ENCODE measurements at places on chromosomes 1 and 21.

DNA sequence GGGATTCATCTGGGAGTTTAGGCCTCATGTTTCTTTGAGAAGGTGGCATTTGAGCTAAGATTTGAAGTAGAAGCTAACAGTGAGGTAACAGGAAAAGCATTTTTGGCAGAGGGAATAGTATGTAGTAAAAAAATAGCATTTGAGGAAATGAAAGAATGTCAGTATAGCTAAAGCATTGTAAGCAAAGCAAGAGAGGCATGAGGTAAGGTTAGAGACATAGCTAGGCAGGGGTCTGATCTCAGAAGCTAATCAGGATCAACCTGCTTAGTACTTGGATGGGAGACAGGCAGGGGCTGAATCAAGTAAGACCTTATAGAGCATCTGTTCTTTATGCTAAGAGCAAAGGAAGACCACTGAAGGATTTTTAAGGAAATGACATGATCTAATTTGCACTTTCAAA, 4.0 kb downstream of the POLR3C start:
- DNase-seq: no peak

- DNase-seq: no peak
Observed at GRCh38 chr1:170836141-170836540, 99.2 kb upstream of the MROH9 start.

DNA sequence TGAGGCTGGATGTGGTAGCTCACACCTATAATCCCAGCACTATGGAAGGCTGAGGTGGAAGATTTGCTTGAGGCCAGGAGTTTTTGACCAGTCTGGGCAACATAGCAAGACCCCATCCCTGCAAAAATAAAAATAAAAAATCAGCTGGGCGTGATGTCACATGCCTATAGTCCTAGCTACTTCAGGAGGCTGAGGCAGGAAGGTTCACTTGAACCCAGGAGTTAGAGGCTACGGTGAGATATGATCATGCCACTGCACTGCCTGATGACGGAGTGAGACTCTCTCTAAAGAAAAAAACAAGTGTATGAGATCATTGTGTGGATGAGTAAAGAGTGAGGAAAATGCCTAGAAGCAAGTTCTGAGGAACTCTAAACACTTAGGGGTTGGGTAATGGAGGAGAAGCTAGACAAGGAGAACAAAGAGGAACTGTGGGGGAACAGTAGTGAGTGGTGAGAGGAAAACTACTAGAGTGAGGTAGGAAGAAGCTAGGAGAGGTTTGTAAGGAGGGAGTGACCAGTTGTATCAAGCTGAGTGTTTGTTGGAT, 17.0 kb downstream of the CLIC4 start:
- no peak for DNase-seq

- DNase-seq: no peak
Observed at GRCh38 chr1:77833521-77834100, 54.2 kb downstream of the MIGA1 start.

GRCh38 chr21:42039470-42039901, 29.3 kb upstream of the ZBTB21 start:
- DNase-seq: peak; percentile 76

DNA sequence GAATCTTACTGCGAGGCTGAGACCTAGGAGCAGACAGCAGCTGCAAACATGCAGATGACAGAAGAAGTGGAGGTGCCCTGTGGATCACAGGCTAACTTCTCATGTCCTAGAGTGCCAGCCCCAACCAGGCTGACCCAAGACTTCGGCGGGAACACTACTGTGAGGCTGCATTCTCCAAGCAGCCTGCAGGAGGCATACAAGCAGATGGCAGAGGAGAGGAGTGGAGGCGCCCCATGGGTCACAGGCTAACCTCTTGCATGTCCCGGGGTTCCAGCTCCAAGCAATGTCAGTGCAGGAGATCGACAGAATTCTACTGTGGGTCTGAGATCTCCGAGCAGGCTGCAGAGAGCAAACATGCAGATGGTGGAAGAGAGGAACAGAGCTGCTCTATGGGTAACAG, 98.1 kb upstream of the ZNF678 start:
- DNase-seq: no peak

- DNase-seq: no peak
Observed at GRCh38 chr21:35095859-35096291, 46.8 kb upstream of the RUNX1 start.

DNA sequence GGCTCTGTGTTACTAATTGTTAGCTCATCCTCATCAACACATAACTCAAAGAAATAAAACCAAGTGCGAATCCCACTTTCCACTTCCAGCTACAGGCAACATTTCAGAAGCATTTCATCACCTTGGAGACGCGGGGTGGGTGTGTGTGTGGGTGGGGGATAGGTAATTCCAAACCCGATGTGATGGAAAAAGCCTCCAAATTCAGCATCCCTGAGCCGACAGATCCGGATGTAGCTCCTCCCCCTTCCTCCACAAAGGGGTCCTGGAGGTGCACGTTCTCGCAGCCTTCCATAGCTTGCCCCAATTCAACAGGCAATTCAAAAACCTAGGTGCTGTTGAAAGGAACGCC, 486 bp downstream of the HSPA13 start:
- no peak for DNase-seq

- DNase-seq: no peak
Observed at GRCh38 chr1:196121181-196121580, 487.1 kb downstream of the KCNT2 start.

GRCh38 chr1:55214212-55214933, 791 bp downstream of the USP24 start:
- peak; percentile 61 for DNase-seq

DNA sequence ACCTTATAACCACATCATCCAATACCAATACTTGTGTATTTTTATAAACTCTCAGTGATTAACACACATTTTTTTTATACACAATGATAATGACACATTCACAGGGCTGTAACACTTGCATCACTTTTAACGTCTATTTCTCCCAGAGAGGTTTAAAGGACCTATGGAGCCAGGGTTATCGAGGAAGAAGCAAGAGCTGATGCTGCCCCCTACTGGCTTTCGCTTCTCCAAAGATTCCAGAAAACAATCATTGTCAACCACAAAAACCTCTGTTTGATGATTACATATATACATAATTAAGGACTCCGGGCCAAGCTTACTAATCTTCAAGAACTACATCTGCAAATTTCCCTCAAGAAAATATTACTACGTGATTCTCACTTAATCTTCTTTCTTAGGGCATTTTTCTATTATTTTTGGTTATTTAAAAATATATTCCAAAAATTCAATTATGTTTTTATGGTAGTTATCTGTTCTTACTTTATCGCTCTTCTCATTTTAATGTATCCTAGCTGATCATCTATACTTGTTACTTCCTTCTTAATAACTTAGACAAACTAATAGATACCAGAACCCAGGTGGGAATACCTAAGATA, 214.5 kb downstream of the VAV3 start:
- DNase-seq: peak; percentile 37

GRCh38 chr21:16992448-16992847, 520.4 kb upstream of the CXADR start:
- no peak for DNase-seq

DNA sequence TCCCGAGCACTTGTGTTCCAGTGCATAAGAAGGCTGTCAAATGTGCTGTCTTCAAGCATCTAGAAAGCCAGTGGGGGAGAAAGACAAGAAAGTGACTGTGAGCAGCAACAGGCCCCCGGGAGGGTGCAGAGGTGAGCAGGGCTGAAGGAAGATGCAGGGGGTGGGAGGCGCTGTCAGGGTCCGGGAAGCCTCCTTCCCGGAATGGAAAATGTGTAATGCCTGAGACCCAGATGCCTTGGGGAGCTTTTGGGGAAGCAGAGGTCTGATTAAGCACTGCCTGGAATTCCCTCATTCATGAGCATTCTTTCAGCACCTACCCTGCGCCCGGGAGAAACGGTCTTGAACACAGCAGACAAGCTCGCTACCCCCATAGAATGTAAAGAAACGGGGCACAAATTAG, 1.3 kb downstream of the NPHP4 start:
- DNase-seq: no peak

DNA sequence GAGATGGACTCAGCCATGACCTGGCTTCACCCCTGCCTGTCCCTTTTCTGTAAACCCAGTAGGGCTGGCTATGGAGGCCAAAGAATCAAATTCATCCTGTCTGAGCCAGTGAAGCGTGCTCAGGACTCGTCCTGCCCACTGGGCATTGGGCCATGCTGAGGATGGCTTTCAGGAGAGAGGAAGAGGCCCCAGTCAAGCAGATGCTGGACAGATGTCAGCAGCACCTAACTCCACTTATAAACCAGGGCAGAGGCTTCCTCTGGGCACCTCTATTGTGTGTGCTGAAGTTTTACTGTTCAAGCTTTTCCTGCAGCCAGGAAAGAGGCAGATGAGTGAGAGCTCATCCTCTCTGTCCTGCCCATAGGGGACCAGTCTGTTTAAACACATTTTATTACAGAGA, 97.4 kb upstream of the GCLM start:
- no peak for DNase-seq

GRCh38 chr1:7106442-7107108, 321.3 kb downstream of the CAMTA1 start:
- no peak for DNase-seq

DNA sequence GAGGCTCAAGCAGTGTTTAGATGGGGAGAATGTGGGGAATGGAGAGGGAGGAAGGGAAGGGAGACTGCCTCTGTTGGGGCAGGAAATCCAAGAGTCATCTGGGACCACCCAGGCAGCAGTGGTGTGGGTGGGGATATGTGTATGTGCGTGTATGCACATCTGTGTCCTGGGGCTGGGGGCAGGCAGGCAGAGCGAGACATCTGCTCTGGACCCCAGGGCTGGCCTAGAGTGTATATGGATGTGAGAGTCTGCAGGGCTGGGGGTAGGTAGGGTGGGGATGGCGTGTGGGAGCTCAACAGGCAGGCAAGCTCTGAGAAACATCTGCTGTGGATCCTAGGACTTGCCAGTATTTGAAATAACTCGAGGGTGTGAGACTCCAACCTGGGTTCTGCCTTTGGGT, 3.5 kb downstream of the PTCH2 start:
- no peak for DNase-seq

DNA sequence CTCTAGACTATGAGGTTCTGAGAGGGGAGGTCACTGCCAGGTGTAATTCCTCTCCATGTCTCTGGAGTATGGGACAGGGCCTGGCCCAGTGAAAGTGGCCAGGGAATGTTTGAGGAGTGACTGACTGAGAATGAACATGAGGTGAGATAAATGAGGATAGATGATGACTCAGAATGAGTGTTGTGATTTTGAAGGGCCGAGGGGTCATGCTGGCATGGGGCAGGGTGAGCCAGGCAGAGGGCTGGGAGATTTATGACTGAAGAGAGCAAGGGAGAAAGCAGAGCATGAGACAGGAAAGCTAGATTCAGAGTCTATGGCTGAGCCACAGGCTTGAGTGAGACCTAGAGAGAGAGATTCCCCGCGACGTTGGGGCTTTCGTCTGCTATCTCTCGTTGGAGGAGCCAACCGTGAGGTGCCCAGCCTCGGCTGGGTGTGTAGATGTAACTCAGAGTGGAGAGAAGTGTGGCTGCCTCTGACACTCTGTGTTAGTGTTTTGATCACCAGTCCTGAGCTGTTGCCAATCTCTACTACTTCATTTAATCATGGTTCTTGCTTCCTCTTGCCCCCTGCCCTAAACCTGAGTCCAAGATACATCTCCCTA, 50.1 kb downstream of the FOXD2 start:
- no peak for DNase-seq

GRCh38 chr1:187891993-187892682, 1063.4 kb downstream of the PLA2G4A start:
- DNase-seq: no peak

DNA sequence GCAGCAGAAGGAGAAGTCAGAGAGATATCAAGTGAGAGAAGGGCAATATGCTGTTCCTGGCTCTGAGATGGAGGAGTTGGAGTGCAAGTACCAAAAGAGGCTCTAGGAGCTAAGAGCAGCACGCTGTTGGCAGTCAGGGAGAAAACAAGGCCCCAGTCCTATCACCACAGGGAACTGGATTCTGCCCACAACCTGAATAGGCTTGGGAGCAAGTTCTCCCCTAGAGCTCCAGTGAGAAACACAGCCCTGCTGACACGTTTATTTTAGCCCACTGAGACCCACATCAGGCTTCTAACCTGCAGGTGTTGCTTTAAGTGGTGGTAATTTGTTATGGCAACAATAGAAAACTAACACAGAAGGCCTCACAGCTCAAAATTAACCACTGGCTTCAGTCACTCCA, 31.8 kb upstream of the ZNF644 start:
- no peak for DNase-seq
